Activated CD4-positive, alpha-beta memory T cell treated with anti-CD3 and anti-CD28 coated beads, Interleukin-2, amount 10 ng/mL, durations not matched to agents 7 days and 5 days (primary cell): ENCODE measurements at places on chromosomes 12 and 14. TPM values are rescaled to one million over a fixed set of nuclear protein-coding genes. Genes with fewer than 3 reads are reported as not detected.

DNA sequence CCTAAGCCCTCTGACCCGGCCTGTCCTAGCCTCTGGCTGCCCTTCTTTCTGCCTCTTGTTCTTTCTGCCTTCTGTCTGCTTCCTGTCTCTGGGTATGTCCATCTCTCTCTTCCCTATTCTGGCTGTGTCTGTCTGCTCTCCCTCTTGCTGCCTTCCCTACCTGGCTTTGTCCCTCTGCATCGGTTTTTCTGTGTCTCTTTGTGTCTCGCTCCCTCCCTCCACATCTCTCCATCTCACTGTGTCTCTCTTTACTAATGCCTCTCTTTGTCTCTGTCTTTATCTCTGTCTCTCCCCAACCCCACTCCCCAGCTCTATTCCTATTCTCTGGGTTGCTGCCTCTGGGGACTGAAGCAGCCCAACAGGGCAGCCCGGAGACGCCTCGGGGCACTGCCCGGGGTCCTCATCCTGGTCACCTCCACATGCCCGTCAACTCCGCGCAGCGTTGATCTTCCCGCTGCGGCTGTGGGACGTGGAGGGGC, 10.1 kb downstream of the SHMT2 start:
- H3K4me3 ChIP-seq = peak overlapping the region; percentile 95
- H3K27ac ChIP-seq = peak overlapping the region; percentile 83
- peaks cover 48% of the 10 kb centered on the region for H3K27me3 ChIP-seq
- peaks cover 75% of the 10 kb centered on the region for H3K4me1 ChIP-seq

DNA sequence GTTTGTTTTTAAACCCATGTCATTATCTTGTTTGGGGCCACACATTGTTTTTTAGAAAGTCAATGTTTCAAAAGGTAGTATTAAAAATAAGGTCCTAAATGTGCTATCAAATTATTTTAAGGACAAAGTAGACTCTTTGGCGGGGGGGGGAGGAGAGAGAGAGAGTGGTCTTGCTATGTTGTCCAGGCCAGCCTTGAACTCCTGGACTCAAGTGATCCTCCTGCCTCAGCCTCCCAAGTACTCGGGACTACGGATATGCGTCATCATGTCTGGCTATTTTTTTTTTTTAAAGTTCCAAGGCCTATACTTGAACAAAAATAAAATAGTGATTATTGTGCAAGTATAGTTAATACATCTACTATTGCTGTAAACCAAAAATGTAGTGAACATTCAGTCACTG, 26.2 kb downstream of the PAWR start:
- H3K27me3 ChIP-seq = no peaks in the 10 kb centered on the region
- H3K27ac ChIP-seq = no peak overlapping the region
- no peak overlapping the region for H3K4me3 ChIP-seq
- no peaks in the 10 kb centered on the region for H3K36me3 ChIP-seq
- no peaks in the 10 kb centered on the region for H3K4me1 ChIP-seq
- DNase-seq = no peak

DNA sequence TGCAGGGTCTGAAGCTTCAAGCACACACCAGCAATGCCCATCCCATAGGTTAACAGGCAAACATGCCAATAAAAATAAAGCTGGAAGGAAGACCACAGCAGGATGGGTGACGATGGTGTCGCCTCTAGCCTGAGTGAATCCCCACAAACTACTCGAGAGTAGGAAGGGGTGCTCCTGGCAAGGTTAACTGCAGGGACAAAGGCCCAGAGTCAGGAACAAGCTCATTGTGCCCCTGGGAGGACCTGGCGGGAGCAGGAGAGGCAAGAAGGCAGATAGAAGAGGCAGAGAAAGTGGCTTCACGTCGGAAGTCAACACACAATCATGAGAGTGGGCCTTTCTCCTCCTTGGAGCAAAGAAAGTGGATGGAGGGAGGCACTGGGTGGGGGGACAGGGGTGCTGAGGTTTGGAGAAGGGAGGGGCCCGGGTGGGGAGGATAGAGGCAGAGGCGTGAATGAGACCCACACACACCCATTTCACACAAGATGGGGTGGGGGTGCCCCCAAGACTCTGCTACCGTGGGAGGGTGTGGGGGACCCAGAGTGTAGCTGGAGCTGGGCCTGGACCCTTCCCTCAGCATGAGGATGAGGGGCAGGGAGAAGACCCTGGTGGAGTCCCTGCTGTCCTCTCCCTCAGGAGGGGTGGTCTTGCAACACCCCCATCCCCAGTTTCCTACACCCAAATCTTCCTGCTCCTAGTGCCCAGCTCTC, 43.1 kb downstream of the DIO3 start:
- no peak overlapping the region for H3K4me3 ChIP-seq
- H3K27ac ChIP-seq = no peak overlapping the region

ETNK1 gene
- total RNA-seq = 72.0 TPM
